Stimulated activated CD8-positive, alpha-beta memory T cell treated with anti-CD3 and anti-CD28 coated beads, Interleukin-2, amount 100 ng/mL, for 1 hour (primary cell): ENCODE measurements at places on chromosomes 1 and 21.

DNA sequence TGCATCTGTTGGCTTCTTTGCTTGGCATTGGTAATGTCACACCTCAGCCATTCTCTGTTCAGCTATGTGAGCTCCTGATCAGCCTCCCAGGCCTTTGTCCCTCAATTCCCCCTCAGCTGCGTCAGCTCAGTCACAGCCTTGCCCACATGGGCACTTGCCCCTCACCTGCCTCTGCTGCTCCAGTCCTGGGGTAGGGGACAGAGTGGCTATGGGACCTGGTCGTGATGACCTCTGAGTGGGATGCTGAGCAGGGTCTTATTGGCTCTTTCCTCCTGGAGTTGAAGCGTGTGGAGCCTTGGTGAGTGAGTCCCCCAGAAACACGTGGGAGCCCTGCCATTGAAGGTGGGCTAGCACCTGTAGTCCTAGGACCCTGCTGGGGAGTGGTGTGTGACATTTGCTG is 61.4 kb upstream of the TLR5 start:
- DNase-seq = no peak

- no peak for DNase-seq
Measured at GRCh38 chr1:90220496-90220895, 225.6 kb downstream of the ZNF326 start.

DNA sequence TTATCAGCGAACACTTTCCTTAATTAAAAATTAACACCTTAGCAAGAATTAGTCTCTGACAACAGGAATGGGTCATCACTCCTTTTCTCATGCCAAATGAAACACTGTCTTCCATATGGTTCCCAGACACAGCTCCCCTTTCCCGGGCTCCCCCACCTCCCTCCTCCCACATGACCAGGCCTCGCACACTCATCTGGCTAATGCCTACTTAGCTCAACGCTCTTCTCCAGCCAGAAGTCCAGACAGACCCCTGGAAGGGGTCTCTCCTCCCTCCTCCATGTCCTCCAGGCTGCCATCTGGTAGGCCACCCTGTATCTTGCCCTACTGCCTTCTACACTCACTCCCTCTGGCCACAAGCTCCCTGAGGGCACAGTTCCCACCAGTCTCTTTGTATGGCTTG is 39.9 kb downstream of the KCNC4 start:
- no peak for DNase-seq

DNA sequence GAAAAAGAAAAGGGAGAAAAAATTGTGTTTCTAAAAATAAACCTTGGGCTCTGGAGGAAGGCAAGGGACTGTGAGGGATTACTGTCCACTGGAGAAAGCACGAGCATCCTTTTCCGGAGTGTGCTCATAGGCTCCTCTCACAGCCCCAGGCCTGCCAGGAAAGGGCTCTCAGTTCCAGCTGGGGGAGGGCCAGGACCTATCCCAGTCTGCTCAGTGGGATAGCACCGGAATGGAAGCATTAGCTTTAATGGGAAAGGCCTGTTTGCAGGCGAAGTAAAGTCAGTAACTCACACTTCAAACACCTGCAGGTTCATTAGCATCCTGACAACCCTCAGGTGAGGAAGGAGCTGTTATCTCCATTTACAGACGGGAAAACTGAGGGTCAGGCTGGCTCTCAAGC is 113.9 kb upstream of the USP24 start:
- no peak for DNase-seq

GRCh38 chr1:96660051-96660450 is 61.5 kb upstream of the PTBP2 start:
- DNase-seq = no peak

- DNase-seq = no peak
Measured at GRCh38 chr1:150596095-150596892, 16.9 kb upstream of the MCL1 start.

GRCh38 chr1:194865383-194865782 is 1679.0 kb upstream of the B3GALT2 start:
- DNase-seq = no peak

- DNase-seq = no peak
Measured at GRCh38 chr1:67578397-67579020, 106.5 kb upstream of the GADD45A start.

DNA sequence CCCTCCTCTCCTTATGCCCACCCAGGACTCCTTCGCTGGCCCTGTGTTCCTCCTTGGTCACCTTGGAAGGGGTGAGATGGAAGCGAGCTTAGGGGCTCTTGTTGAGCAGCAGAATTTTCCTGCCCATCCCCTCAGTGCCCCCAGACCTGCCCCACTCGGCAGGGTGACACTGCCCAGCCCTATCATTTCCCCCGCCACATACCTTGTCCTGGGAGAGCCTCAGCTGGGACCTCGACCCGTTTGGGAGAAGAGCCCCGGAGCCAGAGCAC is 1.4 kb upstream of the FNDC5 start:
- DNase-seq = no peak

DNA sequence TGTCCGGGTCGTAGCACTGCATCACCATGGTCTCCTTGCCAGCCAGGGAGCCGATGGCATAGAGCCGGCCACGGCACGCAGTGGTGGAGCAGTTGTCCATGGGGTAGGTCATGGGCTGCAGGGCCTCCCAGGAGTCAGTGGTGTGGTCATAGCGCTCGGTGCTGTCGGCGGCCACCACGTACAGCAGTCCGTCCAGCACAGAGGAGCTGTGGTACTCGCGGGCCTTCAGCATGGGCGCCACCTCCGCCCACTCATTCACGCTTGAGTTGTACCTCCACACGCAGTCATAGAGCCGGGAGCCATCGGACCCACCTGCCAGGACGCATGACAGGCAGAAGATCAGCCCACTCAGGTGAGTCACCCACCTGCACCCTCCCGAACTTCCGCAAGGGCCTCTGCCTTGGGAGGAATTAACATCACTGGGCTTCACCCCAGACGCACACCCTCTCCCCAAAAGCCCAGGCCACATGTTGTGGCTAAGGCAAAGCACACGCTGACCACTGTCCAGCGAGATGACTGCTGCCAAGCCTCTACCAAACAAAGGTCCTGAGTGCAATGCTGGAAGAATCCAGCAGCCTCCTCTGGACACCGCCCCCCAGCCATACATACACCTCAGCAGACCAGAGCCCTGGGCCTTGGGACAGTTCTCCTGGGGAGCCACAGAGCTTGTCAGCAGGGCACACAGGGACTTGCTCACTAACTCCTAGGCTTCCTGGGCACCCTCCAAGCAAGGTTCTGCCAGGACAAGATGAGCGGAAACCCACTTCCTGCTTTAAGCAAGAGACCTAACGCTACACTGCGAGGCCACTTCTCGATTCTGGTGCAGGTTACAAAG is 3.3 kb downstream of the KLHL21 start:
- DNase-seq = no peak

DNA sequence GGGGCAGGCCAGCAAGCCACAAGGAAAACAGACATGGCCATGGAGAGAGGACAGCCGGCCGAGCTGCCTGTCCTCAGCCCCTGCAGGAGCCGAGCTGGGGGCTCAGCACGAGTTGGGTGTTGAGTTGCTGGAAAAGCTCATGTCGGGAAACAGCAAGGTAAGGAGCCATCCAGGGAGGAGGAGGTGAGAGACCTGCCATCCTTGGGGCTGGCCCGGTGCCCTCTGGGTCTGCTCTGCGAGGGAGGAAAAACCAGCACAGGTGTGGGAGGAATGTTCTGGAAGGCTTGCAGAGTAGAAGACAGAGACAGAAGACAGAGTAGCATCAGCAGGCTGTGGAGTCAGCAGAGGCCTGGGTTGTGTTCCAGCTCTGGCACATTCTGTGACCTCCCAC is 548.8 kb downstream of the PTPRU start:
- DNase-seq = no peak

- no peak for DNase-seq
Measured at GRCh38 chr1:211344152-211344618, 17.6 kb downstream of the TRAF5 start.

- no peak for DNase-seq
Measured at GRCh38 chr1:68293609-68294366, 61.5 kb upstream of the WLS start.

DNA sequence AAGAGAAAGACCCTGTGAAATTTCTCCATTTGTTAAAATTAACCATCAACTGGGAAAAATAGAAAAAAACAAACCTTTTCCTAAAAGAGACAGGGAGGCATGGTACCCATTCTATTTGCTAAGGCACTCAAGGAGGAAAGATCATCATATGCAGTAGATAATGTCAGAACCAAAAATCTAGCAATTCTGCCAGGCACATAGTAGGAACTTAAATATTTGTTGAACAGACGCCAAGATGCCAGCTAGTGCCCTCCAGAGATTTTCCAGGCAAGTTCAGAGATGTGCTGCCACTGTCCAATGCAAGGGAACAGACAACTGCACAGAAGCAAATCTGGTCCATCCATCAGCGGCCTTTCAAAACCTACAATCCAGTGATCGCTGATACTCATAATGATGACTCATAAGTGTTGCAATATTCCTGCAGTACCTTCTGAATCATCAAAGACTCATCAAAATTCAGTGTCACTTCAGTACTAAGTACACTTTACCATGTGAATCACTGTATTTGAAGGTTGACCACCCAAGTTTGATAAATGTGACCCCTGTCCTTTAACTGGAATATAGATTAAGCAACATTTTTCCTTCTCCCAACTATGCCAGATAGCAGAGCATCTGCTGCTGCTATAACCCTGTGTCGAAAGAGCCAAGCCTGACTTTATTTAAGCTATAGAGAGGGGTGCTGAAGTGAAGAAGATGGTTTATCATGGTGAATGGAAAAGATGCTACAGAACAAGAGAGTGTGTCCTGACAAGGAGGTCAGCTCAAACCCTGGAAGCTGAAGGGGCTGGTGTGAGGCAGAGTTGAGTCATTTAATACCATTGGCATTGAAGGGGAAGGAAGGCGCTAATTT is 99.1 kb downstream of the MT1HL1 start:
- no peak for DNase-seq

GRCh38 chr21:17931080-17931479 is 111.9 kb upstream of the C21orf91 start:
- DNase-seq = no peak

GRCh38 chr1:29703596-29704370 is 467.5 kb downstream of the PTPRU start:
- no peak for DNase-seq

DNA sequence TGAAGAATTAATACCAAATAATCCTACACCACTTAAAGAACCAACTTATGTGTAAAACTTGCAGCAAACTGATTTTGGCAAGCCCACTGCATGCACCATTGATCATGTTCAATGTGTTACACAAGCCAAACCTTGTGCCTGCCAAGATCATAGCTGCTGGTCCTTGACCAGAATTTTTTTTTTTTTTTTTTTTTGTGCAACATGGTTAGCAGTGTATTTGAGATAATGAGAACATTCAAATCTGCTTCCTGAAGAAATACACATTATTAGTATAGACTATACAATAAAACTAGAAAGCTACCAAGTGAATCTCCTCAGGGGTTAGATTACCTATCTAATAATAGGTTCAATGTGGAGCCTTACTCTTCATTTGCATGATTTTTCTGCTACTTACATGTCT is 421.0 kb downstream of the MRPL39 start:
- no peak for DNase-seq

GRCh38 chr1:39574646-39575045 is 1.9 kb downstream of the PABPC4 start:
- DNase-seq = no peak

GRCh38 chr1:214396330-214396729 is 115.4 kb downstream of the SMYD2 start:
- DNase-seq = no peak

DNA sequence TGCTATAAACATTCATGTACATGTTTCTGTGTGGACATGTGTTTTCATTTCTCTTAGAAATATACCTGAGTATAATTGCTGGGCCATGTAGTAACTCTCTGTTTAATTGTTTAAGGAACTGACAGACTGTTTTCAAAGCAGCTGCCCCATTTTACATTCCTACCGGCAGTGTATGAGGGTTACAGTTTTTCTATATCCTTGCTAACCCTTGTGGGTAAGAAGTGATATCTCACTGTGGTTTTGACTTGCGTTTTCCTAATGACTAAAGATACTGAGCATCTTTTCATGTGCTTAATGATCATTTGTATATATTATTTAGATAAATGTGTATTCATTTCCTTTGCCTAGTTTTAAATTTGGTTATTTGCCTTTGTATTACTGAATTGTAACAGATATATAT is 81.7 kb downstream of the DNM3 start:
- no peak for DNase-seq

DNA sequence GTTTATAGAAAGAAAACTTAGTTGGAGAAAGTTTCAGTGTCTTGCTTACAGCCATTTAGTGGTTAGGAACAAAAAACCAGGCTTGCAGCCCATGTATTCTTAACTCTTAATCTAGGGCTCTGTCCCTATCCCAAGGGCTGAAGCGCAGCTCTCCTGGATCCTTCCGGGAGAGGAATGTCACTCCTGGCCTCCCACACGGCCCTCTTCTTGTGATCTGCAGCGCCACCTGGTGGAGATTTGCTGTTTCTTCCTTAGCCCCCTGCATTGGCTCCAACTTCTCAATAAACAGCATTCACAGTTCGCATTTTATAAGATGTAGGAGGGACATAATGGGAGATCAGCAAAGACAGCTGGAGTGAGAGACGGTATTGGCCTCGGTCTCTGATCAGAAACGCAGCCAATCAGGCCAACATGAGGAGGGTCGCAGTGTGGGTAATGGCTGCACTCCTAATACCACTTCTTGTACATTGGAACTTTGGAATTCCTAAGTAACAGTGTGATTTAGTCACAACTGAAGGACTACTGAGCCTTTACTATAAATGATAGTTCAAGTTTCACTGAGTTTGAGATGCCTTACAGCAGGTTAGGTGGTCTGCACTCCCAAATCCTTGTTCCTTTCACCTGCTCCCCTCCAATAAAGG is 283.4 kb downstream of the ASTN1 start:
- no peak for DNase-seq

GRCh38 chr1:197024460-197024859 is 42.6 kb downstream of the F13B start:
- DNase-seq = no peak

DNA sequence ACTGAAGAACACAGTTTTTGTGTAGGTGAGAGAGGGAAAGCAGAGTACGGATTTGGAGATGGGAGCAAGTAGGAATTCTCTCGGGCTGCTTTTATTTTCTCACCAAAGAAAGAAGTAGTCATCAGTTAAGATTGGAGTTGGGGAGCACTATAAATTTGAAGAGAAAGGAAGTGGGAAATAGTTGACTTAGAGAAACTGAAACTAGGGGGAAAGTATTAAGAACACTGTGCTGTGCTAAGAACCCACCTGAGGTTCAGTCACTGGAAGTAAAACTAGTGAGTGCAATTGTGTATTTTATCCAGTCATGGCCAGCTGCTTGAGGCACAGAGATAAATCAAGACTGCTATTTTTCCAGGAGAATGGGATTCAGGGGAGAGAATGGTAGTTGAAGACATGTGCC is 37.4 kb downstream of the CLCC1 start:
- no peak for DNase-seq
